Fibroblast of the aortic adventitia (primary cell): ENCODE measurements at places on chromosomes 6 and 20. TPM values are rescaled to one million over a fixed set of nuclear protein-coding genes. Genes with fewer than 3 reads are reported as not detected.

The CD93 gene
- 0.27 and 2.0 TPM in 2 replicates for total RNA-seq

The LCA5 gene
- total RNA-seq = 7.4 and 12.1 TPM in 2 replicates

The RAET1G gene
- 0.82 and 4.6 TPM in 2 replicates for total RNA-seq

The PRIM2 gene
- total RNA-seq = 16.4 and 80.2 TPM in 2 replicates

The ZC2HC1B gene
- total RNA-seq = not detected in 2 replicates

The DNAH8 gene
- total RNA-seq = 0.08 TPM in 1 of 2 replicates, not detected in the other

The ITCH gene
- 37.5 and 70.7 TPM in 2 replicates for total RNA-seq

The ARFGAP1 gene
- total RNA-seq = 45.5 and 58.3 TPM in 2 replicates

The FUT9 gene
- under 0.01 TPM in 1 of 2 replicates, not detected in the other for total RNA-seq

The HLA-DPA1 gene
- 0.18 and 1.8 TPM in 2 replicates for total RNA-seq

The IMPG1 gene
- not detected in 2 replicates for total RNA-seq

The SRMS gene
- not detected in 2 replicates for total RNA-seq

The BPIFB1 gene
- not detected in 2 replicates for total RNA-seq

The CASP8AP2 gene
- 15.0 and 27.6 TPM in 2 replicates for total RNA-seq

The JAG1 gene
- total RNA-seq = 39.2 and 46.7 TPM in 2 replicates

The SPATS1 gene
- not detected in 2 replicates for total RNA-seq

The PAK5 gene
- 0.16 TPM in 1 of 2 replicates, not detected in the other for total RNA-seq

The SYNDIG1 gene
- total RNA-seq = 0.25 and 1.6 TPM in 2 replicates

The TUBB1 gene
- total RNA-seq = not detected in 2 replicates

The PRL gene
- total RNA-seq = not detected in 2 replicates

The LY6G6F gene
- not detected in 2 replicates for total RNA-seq

The PDE10A gene
- total RNA-seq = 6.1 and 12.7 TPM in 2 replicates

The CCHCR1 gene
- total RNA-seq = 21.1 and 42.0 TPM in 2 replicates

The PGC gene
- total RNA-seq = not detected in 2 replicates

The TAAR9 gene
- total RNA-seq = 0.09 TPM in 1 of 2 replicates, not detected in the other

The ULBP1 gene
- 0.65 and 1.7 TPM in 2 replicates for total RNA-seq

The C4A gene
- total RNA-seq = 5.2 and 33.5 TPM in 2 replicates

The PPDPF gene
- 35.3 and 97.0 TPM in 2 replicates for total RNA-seq

The NPEPL1 gene
- total RNA-seq = 24.5 and 33.1 TPM in 2 replicates

The MICB gene
- 3.4 and 16.6 TPM in 2 replicates for total RNA-seq

The XKR7 gene
- total RNA-seq = not detected in 2 replicates

The TEAD3 gene
- 4.6 and 11.6 TPM in 2 replicates for total RNA-seq

The BCAS1 gene
- 0.09 and 2.3 TPM in 2 replicates for total RNA-seq

The CST5 gene
- total RNA-seq = not detected in 2 replicates

The RAB44 gene
- not detected in 2 replicates for total RNA-seq

The MUC22 gene
- not detected in 2 replicates for total RNA-seq

The ARMC2 gene
- total RNA-seq = 1.6 and 2.5 TPM in 2 replicates

The NKAIN2 gene
- under 0.01 TPM in 1 of 2 replicates, not detected in the other for total RNA-seq
